Stimulated activated CD4-positive, alpha-beta T cell treated with anti-CD3 and anti-CD28 coated beads, Interleukin-12 subunit alpha, Interleukin-12 subunit beta, amount 100 ng/mL, for 48 hours (primary cell): ENCODE measurements at places on chromosomes 13 and 19.

DNA sequence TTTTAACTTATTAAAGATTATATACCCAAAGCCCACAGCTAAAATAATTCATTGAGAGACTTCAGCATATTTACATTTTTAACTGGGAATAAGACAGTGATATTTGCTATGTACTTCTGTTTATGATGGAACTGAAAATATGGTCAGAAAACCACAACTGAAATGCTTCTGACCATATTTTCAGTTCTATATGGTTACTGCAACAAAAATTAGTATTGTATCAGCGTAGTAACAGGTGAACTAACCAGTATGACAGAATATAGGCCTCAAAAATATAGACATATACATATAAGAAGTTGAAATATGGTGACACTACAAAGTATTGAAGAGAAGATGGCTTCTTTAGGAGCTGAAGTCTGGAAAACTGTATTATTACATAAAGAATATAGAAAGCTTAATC, 857.4 kb downstream of the OLFM4 start:
- DNase-seq: no peak

- DNase-seq: no peak
Measured at GRCh38 chr13:58617880-58618665, 986.5 kb downstream of the PCDH17 start.

- DNase-seq: no peak
Measured at GRCh38 chr13:99278200-99278599, 20.0 kb upstream of the GPR18 start.

DNA sequence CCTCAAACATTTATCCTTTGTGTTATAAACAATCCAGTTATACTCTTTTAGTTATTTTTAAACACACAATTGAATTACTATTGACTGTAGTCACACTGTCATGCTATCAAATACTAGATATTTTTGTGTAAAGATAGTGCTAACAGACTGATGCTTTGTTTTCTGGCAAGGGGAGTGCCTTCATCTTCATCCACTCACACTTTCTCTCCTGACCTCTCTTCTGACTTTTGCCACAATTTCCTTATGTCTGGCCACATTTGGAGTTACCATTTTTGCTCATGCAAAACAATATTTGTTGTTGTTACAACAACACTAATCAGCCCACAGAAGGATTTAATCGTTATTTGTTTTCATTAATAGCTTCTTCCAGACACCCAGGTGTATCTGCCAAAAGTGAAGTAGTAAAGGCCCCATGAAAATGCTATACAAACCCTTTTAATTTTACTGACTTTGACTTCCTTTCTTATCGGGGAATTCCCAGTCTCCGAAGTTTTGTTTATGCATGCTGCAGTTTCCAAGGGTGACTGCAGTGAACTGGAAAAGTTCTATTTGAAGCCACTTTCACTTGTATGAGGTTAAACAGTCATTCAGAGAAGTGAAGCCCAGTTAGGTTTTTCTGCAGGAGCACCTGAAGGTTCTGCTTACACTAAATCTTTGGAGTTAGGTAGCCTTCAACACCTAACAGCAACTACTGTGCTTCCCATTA, 66.1 kb upstream of the FRY start:
- no peak for DNase-seq

- no peak for DNase-seq
Measured at GRCh38 chr13:46639033-46639981, 86.3 kb downstream of the LRCH1 start.

DNA sequence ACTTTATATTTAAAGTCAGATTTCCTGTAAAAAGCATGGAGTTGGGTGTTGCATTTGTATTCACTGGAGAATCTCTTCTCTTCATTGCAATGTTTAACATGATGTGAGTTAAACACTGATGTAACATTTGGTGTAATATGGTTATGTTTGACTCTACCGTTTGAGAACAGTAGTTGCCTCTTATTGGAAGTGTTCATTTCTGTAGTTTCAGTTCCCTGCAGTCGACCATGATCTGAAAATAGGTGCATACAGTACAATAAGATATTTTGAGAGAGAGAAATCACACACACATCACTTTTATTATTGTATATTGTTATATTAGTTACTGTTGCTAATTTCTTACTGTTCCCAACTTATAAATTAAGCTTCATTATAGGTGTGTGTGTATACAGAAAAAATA, 105.2 kb upstream of the SPACA7 start:
- DNase-seq: no peak

DNA sequence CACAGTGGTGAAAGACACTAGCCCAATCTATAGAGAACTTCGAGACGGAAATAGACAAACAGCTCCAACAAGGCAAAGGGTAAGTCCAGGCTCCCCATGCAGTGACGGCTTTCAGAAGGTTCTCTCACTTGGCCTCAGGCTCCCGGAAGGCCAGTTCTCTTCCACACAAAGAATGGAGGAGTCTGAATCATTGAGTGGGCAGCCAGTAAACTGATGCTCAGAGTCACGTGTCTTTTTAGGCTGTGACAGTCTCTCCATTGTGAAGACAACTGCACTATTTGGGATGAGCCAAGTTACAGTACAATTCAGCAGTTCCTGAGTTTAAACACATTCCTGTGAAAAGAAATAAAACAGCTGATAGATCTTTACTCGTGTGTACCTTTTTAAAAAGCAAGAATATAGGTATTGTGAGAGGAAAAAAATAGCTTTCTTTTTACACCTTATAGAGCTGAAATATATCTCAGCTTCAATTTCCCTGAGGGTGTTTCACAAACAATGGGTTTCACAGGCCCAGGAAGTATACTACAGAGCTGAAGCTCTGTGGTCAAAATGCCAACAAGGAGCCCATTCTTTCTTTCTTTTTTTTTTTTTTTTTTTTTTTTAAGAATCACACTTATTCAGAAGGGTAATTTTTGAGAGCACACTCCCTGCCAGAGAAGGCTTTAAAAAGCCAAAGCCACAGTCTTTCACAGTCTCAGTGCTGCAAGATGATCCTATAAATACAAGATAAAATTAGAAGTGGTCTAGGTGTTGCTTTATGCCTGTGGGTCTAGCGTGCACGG, 135.1 kb downstream of the FREM2 start:
- no peak for DNase-seq

GRCh38 chr19:43570174-43570791, 5.0 kb downstream of the XRCC1 start:
- DNase-seq: no peak
